Caudate nucleus (tissue), 63 donors: ENCODE measurements at places on chromosomes 6 and 20.

GRCh38 chr6:30821862-30822784, 62.2 kb upstream of the DDR1 start:
- no peak for DNase-seq

GRCh38 chr6:152461556-152461955, 175.6 kb downstream of the SYNE1 start:
- DNase-seq, result no peak

- DNase-seq, result no peak
Measured at GRCh38 chr6:34152042-34152524, 6.2 kb upstream of the GRM4 start.

- no peak for DNase-seq
Measured at GRCh38 chr6:35411066-35411465, 41.1 kb upstream of the FANCE start.

- DNase-seq, result no peak
Measured at GRCh38 chr20:46894579-46894958, at the start of gene EYA2. Gene EYA2, plus strand, starts transcription at chr20:46894843. Its CDS starts 95,168 bp downstream, at chr20:46990011.

GRCh38 chr6:126807876-126808275, 310.6 kb upstream of the RSPO3 start:
- DNase-seq, result no peak

DNA sequence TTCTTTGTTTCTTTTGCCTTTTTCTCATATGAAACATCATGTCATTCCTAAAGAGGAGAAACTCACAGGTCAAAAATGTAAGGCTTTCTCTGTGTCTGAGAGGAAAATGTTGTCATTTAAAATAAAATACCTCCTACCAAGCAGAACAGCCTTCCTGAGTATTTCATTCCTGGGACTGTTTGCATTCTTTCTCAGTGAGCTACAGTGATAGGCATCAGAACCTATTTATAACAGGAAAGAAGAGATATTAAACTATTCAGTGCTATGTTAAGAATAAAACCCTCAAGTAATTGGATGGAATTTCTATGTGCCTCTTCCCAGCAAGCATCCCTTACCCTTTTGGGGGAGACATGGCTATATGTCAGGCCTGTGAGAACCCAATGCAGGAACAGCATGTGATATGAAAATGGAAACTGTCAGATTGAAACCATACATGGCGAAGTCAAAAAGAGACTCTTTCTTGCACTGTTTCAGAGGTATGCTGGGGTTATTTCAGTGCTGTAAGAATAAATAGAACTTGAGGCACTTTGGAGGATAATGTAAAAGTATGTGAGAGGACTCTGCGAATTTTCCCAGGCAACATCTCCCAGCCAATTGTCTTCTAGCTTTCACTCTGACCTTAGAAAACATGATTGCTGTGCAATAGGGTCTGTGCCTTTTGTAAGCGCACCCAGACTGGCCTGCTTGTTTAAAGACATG, 133.8 kb upstream of the CCN2 start:
- no peak for DNase-seq

DNA sequence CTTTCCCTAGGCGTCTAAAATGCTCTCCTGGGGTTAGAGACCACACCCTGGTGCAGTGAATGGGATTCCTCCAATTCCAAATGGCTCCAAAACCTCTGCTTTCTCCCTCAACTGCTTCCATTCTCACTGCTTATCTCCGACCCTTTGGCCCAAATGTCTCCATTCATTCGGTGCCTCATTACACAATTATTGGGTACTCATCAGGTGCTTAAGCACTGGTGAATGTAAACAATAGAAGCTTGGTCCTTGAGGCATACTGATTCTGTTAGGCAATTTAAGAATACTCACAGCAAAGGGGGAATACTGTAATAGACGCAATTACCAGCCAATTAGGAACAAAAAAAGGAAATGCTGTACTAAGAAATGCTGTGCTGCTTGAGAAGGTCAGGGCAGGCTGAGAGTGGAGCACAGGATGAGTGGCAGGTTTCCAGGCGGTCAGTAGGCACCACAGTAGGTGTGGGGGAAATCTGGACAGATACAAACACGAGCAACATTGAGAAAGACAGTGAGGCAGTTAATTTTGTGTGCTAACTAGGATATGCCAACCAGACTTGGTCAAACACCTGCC, 23.0 kb downstream of the GMDS start:
- DNase-seq, result no peak

GRCh38 chr6:150443621-150444020, 74.8 kb downstream of the IYD start:
- DNase-seq, result no peak

- DNase-seq, result no peak
Measured at GRCh38 chr6:154745243-154745642, 12.0 kb downstream of the SCAF8 start.

- DNase-seq, result no peak
Measured at GRCh38 chr20:19872001-19872400, 113.9 kb downstream of the RIN2 start.

GRCh38 chr20:23970049-23970448, 18.5 kb downstream of the GGTLC1 start:
- no peak for DNase-seq

GRCh38 chr6:163720005-163720404, 305.5 kb downstream of the QKI start:
- no peak for DNase-seq

GRCh38 chr20:6974838-6975237, 207.4 kb downstream of the BMP2 start:
- no peak for DNase-seq

DNA sequence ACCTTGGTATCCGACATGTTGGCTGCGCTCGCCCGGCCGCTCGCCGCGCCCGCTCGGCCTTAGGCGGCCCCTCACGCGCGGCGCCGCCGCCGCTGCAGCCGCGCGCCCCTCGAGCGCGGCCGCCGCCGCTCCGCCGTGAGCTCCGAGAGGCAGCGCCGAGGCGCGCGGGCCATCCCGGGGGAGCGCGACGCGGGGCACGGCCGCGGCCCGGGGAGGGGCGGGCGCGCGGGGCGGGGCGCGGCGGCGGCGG, at the start of gene KIF13A:
Gene KIF13A (minus strand): TSS at position 189 of the 250 bp plus-strand sequence. CDS start 172 bp downstream, at position 17.
- DNase-seq, result no peak

GRCh38 chr6:46090115-46091079, 39.4 kb upstream of the ENPP4 start:
- DNase-seq, result no peak

- DNase-seq, result peak; percentile 41
Measured at GRCh38 chr6:168060521-168060931, 18.5 kb downstream of the FRMD1 start.

- no peak for DNase-seq
Measured at GRCh38 chr6:139161817-139162284, 27.0 kb downstream of the HECA start.

- DNase-seq, result no peak
Measured at GRCh38 chr6:83071707-83072106, 4.2 kb downstream of the DOP1A start.

DNA sequence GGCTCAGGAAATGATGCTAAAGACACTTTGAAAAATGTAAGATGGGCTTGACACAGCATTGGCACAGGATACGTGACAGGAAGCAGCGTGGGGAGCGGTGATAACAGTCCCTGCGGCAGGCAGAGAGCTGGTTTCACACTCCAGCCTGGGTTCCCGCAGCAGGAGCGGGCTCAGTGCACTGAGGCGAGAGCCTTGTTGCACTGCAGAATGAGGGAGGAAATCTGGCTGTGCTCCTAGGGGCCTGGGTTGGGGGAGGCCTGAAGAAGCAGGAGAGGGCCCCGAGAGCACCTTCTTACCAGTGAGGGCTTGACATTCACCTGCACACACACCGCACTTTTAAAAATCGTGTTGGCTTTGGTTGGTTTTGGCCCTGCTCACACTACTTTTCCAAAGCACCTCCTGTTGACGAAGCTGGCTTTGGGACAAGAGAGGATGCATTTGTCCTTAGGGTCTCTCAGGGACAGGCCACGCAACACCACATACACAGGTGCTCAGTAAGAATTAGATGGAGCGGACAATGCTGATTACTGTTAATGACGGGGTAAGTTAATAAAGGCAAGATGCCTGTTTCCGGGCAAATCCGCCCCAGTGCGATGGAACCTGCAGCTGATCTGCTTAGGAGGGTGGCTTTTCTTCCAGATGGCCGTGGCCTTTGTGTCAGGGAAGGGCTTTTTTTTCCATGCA, 49.4 kb upstream of the ARMC2 start:
- DNase-seq, result no peak

- DNase-seq, result no peak
Measured at GRCh38 chr6:144159223-144159622, 8.9 kb downstream of the STX11 start.

DNA sequence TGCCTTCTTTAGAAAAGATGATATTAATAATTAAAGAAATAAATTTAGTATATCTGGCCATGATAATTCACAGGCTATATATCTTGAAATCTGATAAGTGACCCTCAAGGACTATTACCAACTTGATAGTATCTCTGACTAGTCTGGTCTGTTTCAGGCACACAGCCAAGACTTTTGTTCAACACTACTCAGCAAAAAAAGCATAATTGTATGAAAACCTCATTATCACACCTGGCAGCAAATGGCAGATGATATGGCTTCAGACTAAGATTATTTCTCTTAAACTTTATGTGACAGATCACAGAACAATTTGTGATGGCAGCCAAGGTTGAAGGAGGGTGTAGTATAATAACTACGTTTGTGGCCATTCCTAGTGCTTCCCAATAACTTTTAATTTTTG, 114.7 kb downstream of the RWDD2A start:
- no peak for DNase-seq

DNA sequence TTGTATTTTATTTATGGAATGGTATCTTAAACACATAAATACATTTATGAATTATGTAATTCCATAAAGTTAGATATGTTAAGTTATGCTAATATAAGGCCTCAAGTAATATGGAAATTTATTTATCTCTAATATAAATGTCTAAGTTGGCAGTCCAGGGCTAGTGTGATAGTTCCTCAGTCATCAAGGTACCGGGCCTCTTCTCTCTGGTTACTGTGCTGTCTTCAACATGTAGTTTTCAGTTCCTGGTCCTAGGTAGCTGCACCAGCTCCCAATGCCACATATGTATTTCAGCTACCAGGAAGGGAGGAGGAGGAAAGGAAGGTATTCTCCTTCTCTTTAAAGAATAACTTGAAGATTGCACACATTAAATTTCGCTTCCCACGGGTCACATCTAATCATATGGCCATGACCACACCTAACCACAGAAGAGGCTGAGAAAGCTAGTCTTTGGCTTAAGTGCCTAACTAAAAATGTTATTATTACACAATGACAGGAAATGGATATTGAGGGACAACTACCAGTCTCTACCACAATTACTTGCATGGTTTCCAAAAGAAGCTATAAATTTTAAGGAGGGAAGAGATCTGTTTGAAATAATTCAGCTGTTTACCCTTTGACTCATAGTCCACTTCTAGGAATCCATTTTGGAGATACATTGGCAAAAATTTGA, 68.6 kb downstream of the BCKDHB start:
- DNase-seq, result no peak

- DNase-seq, result no peak
Measured at GRCh38 chr6:42711930-42712329, 10.5 kb downstream of the PRPH2 start.

GRCh38 chr6:108008363-108008762, 50.4 kb upstream of the SEC63 start:
- DNase-seq, result no peak

- no peak for DNase-seq
Measured at GRCh38 chr6:53627391-53628218, 38.0 kb downstream of the KLHL31 start.

GRCh38 chr20:57737349-57737748, 27.5 kb upstream of the PMEPA1 start:
- DNase-seq, result no peak

DNA sequence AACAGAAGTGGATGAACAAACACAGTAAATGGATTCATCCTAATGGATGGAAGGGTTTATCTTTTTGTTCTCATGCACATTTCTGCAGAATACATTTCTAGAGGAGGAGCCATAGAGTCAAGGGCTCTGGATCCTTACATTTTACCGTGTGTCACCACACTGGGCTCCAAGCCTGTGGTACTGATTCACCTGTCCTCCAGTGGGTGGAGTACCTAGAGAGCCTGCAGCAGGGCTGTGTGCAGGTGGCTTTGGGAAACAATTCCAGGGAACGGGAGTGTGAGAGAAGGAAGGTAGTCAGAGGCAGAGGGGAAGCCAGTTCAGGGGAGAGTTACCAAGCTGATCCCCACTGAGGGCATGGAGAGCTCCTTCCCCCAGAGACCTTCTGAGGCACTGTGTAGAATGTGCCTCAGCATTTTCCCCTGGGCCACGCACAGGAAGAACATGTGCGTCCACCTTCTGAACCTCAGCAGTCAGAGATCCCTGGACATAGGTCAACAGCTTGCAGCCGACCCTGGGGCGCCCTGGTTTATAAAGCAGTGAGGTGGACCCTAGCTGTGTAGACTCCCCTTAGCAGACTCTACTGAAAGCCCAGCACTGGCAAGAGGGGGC, 85.3 kb upstream of the SLC22A23 start:
- DNase-seq, result no peak

DNA sequence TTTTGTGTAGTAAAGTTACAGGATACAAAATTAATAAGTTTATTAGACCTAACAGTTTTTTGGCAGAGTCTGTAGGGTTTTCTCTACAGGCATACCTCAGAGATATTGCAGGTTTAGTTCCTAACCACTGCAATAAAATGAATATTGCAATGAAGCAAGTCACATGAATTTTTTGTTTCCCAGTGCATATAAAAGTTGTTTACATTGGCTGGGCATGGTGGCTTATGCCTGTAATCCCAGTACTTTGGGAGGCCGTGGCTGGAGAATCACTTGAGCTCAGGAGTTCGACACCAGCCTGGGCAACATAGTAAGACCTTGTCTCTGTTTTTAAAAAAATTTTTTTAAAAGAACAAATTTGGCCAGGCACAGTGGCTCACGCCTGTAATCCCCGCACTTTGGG, 16.0 kb downstream of the C6orf52 start:
- DNase-seq, result no peak

- no peak for DNase-seq
Measured at GRCh38 chr6:79574630-79575225, 37.5 kb upstream of the LCA5 start.

DNA sequence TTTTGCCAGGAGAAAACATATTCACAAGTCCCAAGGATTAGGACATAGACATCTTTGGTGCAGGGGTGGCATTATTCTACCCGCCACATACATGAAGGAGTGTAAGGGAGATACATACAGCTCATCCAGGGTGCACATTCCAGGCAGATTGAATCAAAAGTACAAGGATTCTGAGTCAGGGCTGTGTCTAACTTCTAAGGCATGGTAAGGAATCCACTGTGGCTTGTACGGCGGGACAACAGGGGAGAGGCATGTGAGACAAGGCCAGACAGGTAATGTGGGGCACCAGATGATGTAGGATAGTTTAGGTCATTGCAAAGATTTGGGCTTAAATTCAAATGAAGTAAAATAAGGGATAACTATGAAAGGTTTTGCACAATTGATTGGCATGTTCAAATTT, 780.9 kb downstream of the C6orf118 start:
- no peak for DNase-seq

DNA sequence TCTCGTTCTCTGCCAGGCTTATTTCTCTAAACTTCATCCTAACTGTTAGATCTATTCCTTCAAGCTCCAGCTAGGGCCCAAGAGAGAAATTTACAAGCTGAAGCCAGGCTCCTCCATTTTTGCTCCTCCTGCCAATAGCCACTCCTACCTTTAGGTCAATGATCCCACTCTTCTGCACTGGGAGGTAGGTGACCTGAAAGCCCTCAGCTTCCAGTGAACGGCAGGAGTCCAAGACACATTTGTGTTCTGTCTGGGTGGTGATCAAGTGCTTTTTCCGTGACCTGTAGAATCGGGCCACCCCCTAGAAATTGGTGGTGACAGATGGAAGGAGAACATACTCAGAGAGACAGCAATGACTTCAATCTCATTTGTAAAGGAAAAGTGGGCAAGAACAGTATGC, 8.9 kb downstream of the NFS1 start:
- DNase-seq, result no peak

GRCh38 chr20:51756653-51757052, 11.5 kb downstream of the ATP9A start:
- DNase-seq, result no peak
